ENCODE measurements at places on chromosomes 3 and 15.

DNA sequence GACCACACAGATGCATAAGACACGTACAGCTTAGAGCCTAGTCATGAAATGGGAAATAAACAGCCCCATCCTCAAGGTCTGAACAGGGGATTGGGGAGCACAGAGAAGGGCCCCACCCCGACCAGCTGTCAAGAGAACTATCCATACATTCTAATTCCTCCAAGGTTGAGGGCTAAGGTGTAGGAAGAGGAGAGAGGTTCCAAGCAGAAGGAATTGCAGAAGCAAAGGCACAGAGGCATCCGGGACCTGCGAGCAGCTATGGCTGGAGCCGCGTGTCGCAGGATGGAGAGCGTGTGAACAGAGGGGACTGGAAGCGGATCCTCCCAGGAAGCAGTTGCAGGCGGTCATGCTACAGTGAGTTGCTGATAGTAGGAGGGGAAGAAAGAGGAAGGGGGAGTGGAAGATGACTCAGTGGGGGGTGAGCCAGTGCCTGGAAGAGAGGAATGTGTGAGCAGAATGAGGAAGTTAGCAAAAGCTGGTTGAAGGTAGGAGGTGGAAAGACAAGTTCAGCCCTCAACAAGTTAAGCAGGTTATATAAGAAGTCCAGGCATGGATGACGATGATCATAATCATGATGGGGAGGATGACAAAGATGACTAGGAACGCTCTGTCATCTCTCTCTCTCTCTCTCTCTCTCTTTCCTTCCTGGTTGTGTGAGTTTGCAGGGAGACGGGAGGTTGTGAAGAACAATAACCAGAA lies 89.7 kb downstream of the LIPC start:
- peak; percentile 99 for DNase-seq

GRCh38 chr3:56052188-56052587 lies 416.1 kb downstream of the ERC2 start:
- no peak for DNase-seq

DNA sequence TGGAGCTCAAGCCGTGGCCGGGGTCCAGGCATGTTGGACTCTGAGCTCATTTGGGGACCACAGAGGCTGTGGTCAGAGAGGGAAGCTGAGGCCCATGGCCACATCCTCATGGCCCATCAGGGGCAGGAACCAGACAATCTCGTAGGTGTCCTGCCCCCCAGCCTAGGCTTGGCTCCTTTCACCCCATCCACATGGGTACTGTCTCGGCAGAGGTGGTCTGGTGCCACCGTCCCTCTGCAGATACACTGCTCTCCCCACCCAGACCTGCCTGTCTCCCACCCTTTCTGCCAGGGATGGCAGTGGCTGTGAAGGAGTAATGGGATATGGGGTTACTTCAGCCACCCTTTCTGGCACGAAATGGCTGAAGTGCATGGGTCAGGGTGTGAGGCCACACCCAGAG lies 7.9 kb downstream of the PRSS50 start:
- DNase-seq, result no peak

GRCh38 chr3:186012137-186012536 lies 74.3 kb upstream of the TRA2B start:
- DNase-seq, result no peak

GRCh38 chr3:15728766-15729165 lies 69.0 kb downstream of the ANKRD28 start:
- DNase-seq, result peak; percentile 45

- DNase-seq, result no peak
Observed at GRCh38 chr3:160685144-160685766, 8.3 kb downstream of the ARL14 start.

DNA sequence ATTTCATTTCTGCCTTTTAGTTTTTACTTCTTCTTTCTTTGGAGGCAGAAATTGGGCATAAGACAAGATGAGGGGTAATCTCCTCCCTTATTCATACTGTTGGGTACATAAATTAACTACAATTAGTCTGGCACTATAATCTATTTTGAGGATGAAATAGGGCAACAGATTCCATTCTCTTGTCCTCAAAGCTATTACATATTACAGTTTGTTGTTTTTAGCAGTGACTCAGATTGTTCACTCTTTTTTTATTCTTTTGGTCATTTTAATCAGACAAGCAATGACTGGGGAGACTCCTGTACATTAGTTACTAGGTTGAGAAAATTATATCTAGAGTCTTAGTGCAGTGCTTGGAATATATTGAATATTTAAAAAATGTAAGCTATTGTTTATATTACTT lies 556.0 kb downstream of the OTOL1 start:
- DNase-seq, result no peak

GRCh38 chr15:26773917-26774316 lies 1.1 kb upstream of the GABRB3 start:
- no peak for DNase-seq

DNA sequence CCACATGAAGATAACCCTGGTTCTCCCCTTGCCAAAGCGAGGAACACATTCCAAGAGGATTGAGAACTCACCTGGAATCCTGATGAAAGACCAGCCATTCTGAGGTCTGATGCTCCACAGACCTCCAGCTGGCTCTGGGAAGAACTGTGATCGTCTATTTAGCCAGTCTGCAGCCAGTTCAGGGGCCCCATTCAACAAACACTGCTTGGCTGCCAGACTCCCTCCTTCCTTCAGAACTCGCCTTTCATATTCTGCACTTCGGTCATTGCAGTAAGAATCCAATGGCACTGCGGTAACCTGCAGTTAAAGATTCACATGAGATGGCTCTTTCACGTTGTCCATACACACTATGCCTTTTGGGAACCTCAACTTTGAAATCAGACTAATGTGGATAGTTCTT lies 67.6 kb downstream of the CHAC1 start:
- DNase-seq, result no peak

- no peak for DNase-seq
Observed at GRCh38 chr3:108182339-108182738, 39.9 kb downstream of the IFT57 start.

GRCh38 chr3:158434412-158435038 lies 136.5 kb upstream of the MLF1 start:
- peak; percentile 65 for DNase-seq

DNA sequence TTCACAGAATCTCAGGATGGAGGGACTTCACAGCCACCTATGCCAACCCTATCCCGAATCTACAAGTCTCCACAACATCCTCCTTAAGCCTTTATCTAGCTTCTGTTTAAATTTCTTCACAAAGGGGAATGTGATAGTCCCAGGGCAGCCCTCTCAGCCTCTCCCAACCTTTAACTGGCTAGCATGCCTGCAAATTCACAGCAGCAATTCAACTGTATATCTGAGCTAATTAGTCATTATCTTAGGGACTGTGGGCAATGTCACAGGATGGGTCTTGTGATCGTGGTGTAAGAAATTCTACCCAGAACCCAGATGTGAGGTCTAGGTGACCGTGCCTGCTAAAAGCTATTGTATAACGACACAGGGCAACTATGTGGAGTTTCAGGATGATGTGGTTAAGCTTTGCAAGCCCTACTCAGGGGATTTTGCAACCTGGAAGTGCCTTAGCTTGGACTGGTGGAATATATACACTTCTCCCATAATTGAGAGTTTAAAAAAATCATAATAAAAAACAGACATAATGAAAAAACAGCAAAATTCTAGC lies 65.5 kb upstream of the FBN1 start:
- no peak for DNase-seq

DNA sequence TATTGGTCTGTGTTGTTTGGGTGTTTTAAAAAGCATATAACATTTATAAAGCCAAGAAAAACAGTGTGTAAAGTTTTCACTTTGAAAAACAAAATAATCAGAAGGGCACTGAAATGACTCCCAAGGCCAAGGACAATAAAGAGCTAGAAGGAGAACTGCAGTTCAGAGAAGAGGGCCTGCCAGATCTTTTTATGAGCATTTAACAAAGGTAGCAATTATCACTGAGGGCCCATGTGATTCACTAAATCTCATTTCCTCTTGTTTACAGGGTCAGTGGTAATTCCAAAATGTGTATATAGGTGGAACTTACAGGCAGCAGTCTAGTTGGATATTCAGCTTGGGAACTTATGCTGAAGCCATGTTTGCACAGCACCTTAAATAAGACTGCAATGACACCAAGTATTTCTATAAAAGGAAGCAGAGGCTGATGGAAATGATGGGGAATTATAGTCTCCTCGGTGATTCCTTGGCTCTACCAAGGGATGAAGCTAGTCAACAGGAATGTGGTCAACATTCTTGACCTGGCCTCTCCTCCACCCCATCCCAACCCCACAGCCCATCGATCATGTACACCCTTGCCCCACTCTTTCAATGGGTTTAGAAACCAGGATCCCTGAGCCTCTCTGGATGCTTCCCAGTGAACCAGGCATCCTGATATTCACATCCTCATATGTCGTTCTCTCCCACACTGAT lies 54.4 kb upstream of the THUMPD3 start:
- no peak for DNase-seq

DNA sequence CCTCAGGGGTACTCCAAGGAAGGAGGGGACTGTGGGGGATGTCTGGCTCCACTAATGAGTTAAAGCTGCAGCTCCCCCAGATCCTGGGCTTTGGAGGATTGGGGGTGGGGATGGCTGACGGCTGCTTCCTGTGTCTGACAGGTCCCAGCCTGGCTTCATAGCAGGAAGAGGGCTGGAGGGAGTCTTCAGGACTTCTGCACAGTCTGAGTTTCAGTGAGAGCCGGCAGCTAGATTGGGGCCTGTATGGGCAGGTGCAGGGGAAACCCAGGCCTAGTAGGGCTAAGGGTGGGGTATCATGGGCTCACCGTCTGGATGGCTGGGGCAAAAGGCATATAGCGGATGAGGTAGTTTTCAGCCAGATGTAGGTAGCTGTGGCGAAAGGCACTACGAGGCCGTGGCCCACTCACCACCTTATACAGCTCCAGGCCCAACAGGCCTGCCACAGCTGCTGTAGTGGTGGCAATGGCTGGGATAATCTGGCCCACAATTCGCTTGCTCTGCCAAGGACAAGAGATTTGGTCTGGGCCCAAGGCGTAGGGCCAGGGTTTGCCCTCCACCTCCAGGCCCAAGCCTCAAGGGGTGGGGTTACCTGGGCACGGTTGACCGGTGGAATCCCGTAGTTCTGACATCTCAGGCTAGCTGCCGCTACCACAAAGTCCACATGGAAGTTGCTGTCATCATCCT lies 4.5 kb downstream of the INKA1 start:
- no peak for DNase-seq

DNA sequence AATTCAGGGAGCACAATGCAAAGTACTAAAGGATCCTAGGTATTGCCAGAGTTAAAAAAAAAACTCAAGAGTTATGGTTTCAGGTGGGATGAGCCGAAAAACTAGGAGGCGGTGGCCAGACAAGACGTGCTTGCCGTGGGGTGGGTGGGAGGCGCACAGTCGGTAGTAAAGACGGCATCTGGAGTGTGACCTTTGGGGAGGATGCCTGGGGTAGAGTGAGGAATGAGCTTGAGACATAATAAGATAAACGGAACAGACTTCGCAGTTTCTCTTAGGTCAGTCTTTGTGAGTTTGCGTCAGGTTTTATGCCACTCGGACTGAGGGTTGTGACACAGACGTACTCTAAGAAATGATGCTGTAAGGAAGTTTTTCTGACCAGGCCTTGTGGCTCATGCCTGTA lies 139.6 kb downstream of the LRRK1 start:
- DNase-seq, result no peak

DNA sequence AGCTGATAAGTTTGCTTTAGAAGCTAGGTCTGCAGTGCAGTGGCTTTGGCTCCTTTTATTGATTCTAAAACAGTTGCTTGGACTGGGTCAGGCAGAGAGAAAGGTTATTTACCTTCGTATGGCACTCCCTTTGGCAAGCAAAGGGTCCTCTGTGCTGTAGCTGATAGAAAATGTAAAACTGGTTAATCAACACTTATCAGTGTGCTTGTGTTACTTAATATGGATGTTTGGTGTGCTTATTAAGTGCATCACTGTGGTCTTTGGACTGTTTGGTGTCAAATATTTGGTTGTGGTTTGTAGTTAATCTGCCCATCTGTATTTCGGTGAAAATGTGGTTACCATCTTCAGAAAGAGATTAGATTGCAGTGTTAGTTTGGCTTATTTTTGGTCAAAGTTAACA lies 16.0 kb downstream of the UBE2E2 start:
- no peak for DNase-seq

DNA sequence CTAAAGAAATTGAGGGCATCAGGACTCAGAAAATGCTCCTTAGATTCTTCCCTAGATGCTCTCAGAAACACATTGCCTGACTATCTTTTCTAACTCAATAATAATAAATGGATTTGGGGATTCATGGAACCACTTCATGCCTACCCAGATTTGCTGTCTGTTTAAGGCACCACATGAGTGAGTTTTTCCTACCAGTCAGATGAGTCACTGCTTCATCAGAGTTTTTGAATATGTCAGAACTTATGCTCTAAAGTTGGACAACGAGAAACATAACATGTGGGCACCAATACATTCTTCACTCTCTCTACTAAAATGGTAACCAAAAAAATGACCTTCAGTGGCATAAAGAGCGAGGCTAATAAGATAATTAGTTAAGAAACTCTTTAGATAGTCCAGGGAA lies 1135.1 kb downstream of the TUSC7 start:
- DNase-seq, result peak; percentile 26

GRCh38 chr15:80202016-80202315 lies 49.2 kb downstream of the FAH start:
- DNase-seq, result no peak

DNA sequence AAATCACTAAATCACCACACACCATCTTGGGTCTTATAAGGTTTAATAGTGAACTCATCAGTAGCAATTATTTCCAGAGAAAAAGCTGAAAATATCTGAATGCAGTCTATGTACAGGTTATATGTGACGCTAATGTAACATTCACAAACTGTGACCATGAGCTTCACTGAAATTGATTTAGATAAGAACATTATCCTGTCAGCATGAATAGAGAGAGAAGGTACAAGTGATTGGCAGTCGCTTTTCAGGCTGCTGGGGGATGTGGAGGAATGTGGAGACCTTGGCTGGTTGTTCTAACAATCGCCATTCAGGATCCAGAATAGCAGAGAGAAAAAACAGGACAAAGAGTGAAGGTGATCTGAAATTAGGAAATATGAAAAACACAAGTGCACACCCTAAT lies 98.1 kb downstream of the CADPS start:
- no peak for DNase-seq

DNA sequence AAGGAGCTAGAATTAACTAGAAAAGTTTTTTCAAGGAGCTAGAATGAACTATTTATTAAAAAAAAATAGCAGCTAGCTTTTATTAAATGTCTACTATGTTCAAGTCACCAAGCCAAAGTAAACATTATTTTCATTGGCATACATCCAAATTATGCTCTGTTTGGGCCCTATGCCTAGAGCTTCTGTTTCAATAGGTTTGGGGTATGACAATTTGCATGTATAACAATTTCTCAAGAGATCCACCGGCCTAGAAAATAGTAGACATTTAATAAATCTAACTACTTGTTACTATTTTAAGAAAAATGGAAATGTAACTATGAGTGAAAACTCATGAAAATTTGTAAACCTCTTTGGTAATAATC lies 8.0 kb downstream of the GABRR3 start:
- DNase-seq, result no peak

Measured in RCC 7860 (cell line).